Activated CD4-positive, alpha-beta T cell treated with anti-CD3 and anti-CD28 coated beads for 24 hours (primary cell): ENCODE measurements at places on chromosomes 1 and 21.
A peak's percentile ranks its signal among the peaks of the same experiment; 100 is the strongest.

DNA sequence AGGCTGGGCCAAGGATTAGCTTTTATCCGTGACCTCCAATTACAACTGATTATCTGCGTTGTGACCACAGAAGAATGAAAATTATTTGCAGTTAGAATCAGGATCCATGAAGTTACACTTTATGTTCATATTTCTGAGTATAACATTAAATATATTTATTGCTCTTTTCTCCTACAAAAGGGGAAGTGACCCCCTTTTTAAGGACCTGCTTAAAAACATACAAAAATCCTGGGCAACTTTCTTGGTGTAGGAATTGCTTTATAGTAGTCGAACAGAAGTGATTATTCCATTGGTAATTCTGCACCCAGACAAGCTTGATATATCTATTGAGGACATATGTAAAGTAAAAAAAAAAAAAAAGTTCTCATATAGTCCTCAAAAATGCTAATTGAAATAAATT is 208.7 kb downstream of the MRPL39 start:
- DNase-seq: no peak

DNA sequence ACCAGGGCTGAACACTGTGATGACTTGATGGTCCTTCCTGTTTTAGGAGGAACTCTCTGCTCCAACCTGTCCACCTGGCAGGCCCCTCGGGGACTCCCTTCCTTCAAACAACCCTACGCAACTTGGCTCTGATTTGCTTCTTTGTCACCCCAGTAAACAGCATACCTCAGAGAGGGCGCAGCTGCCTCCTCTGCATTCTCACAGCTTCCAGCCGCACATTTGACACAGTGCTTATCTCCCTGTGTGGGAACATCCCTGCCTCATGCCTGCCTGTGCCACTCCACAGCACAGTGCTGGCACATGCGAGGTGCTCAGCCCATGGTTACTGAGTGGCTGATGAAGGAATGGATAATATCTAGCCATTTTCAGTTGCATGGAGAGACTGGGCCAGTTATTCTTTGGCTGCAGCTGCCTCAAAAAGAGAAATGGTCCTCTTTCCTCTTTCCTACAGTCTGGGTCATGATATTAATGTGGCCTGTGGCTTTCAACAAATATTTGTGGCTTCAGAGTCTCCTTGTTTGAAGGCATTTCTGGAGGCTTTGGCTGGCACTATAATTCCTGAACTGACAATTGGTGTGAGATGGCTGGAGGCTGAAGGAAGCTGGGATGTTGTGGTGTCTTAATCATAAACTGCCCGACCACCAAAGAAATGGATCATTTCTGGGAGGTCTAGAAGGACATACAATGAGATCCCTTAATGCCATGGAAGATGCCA is 77.9 kb downstream of the TENT5C start:
- no peak for DNase-seq

DNA sequence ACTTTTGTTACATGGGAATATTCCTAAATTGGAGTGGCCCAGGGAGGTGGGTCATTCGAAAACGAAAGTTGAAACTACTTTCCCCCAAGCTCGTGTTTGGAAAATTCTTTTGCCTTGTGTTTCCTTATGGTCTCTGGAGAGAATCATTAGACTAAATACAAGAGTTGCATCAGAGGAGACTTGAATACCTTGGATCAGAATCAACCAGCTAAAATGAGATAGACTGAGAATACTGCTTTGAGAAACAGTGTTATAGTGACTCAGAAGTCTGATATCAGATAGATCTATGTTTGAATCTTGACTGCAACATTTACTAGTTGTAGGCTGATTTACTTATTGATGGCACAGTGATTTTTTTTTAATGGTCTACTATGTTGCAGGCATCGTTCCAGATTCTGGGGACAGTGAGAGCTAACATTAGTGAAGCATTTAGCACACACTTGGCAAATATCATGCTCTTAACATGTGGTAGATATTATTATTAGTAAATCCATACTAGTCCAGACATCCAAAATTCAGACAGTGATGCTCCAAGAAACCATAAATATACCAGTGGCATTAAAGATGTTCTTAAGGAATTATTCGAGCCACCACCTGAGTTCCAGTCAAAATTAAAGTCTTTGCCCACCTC is 12.9 kb upstream of the ACTN2 start:
- no peak for DNase-seq

GRCh38 chr21:27171707-27172106 is 204.8 kb upstream of the ADAMTS5 start:
- no peak for DNase-seq

DNA sequence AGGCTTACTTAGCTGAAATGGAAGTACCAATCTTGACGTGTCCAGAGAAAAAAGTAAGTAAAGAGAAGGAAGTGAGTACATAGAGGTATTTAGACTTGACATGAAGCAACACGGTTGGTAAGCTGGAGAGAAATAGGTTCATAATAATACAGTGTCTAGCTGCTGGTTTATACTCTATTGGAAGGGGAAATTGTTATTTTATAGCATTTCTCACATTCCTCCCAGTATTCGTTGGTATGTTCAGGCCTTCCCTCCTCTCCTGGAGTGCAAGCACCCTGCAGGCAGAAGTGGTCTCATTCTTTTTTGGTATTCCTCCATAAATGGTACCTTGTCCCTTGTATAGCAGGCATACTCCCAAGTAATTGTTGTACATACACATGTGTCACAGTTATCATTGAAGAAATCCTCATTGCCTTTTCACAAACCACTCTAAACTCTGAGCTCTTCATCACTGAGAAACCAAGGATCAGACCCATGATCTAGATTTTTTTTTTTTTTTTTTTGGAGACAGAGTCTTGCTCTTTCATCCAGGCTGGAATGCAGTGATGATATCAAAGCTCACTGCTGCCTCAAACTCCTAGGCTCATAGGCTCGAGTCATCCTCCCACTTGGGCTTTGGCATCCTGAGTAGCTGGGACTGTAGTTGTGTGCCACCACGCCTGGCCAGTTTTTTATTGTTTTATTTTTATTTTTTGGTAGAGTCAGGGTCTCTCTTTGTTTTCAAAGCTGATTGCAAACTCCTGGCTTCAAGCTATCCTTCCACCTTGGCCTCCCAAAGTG is 9.8 kb upstream of the IPO9 start:
- no peak for DNase-seq

DNA sequence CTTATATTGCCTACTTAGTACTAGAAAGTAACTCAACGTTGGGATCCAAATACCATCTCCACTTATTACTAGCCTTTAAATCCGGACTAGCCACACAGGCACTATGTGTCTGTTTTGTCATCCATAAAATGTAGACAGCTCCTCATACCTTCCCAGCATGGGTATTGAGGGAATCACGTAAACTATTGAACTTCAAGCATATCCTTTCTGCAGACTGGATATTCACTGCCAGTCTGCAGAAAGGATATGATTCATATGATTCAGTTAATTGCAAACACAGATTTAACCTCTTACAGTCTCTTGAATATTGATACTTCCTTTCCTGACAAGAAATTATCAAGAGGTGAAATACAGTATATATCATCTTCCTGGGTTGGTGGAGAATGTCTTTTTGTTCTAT is 186.0 kb downstream of the LEPR start:
- no peak for DNase-seq

DNA sequence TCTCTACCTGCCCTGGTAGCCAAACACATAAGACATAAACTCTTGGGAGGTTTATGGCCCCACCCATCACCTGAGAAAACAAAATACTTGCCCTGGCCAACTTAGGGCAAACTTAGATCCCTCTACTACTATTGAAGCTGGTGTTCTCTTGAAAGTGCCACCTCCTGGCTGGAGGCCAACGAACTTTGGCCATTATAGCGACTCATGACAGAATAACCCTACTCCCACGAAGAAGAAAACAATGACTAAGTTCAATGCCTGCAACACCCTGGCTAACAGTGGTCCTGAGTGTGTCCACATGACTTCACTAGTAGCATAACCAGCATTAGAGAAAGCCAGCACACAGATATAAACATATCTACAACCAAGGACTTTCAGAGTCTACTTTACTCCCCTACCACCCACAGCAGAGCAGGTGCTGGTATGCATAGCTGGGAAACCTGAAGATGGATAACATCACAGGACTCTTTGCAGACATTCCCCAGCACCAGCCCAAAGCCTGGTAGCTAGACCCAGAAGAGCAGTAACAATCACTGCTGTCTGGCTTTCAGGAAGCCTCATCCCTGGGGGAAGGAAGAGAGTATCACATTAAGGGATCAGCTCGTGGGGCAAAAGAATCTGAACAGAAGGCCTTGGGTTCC is 81.0 kb downstream of the SLC30A10 start:
- DNase-seq: no peak

DNA sequence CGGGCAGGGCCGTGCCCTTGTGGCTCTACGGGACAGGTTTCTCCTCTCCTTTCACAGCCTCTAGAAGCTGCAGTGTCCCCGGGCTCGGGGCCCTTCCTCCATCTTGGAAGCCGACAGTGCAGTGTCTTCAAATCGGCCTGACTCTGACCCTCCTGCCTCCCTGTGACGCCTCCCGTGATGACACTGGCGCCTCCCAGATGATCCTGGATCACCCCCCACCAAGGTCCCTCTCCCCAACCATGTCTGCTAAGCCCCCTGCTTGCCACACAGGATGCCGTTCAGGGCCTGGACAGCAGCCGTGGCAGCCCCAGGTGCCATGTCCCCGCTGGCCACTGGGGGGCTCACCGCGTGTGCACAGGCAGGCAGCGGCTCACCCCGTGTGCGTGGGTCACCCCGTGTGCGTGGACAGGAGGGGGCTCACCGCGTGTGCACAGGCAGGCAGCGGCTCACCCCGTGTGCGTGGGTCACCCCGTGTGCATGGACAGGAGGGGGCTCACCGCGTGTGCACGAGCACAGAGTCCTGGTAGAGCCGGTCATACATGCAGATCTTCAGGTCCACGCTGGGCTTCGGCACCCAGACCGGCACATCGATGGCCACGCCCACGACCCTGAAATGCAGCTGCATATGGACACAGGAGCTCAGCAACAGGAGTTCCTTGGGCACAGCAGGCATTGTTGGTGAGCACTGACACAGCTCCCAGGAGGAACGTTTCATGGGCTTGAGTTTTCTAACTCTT is 24.9 kb upstream of the TMEM52 start:
- peak; percentile 41 for DNase-seq

- DNase-seq: no peak
These were observed 17.7 kb downstream of the NMNAT1 start for GRCh38 chr1:9960706-9961562.

DNA sequence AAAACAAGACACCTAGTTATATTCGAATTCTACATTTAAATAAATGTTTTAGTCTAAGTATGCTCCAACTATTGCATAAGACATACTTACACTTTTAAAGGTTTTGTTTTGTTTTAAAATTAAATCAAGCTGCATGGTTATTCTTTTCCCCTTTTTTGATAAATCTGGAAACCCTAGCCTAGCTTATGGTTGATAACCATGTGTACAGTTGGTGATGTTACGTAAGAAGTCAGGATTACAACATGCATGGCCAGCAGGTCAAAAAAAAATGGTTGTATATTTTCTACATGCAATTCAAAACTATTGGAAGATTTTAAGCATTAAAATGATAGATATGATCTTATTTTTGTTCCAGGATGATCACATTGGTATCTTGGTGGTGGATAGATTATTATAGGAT is 1600.6 kb downstream of the PLA2G4A start:
- no peak for DNase-seq

- no peak for DNase-seq
These were observed at the start of gene SYNC for GRCh38 chr1:32702599-32703478. Gene SYNC, minus strand, starts transcription at chr1:32702770. Its CDS starts 110 bp downstream, at chr1:32702660.

DNA sequence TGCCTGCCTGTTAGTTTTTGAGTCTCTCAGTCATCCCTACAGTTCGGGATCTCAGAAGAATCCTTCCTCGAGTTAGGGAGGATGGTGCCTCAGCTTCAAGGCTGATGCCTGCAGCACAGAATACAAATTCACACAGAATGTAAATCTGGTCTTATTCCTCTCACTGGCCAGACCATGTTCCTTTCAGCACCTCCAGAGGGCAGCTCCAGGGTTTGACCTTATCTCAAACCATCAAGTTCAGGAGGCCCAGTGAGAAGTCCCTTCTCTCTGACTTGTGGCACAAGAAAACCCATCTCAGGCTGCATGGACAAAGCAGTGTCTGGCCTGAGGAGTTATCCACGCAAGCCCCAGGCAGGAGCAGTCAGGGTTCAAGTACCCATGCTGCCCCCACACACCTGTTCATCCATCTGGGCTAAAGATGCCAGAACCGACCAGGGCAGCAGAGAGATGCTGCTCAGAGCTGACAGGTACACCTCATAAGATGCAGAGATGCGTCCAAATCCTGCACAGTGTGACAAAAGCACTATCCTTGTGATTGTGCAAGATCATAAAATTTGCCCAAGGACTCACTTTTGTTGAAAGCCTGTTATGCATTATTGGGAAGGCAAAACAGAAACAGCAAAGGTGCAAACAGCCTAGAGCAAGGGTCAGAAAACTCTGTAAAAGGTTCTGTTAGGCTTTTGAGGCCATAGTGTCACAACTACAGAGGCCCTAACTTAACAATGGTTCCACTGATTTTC is 49.8 kb downstream of the BCAR3 start:
- DNase-seq: no peak

- no peak for DNase-seq
These were observed 9.5 kb downstream of the GNAT2 start for GRCh38 chr1:109609881-109610280.

- DNase-seq: no peak
These were observed 4.4 kb upstream of the MPZL1 start for GRCh38 chr1:167717351-167717750.

DNA sequence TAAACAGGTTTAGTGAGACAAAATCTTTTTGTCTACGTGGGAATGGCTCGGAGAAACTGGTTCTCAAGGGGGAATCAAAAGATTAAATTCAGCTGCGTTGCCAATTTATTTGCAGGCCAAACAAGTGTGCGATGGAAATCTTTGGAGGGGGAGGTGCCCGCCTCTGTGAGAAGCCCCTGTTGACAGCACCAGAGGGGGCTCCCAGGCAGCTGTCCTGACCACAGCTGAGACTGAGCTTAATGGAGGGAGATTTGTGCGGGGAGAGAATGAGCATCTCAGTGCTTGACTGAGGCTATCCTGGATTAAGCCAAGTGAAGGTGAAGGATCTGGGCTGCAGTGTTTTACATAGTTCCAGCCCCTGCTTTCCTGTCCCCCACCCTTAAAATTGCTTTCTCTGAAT is 169.7 kb downstream of the ATG4C start:
- no peak for DNase-seq

- DNase-seq: no peak
These were observed 184.4 kb downstream of the SIPA1L2 start for GRCh38 chr1:232445361-232446106.

DNA sequence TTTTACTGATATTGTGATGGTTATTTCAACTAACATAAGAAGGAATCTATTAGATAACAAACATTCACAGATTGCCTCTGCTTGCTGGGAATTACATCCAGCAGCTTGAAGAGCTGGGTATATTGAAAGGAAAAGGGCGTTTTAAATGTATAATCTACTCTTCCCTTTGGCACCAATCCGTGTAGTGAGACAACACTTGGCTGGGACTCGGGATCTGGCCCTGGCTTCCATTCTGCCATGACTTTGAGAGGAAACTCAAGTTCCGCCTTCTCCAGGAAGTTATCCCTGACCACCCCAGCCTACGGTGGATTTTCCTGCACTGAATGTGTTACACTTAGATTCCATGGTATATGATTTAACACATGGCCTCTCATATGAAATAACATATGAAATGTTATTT is 86.9 kb upstream of the UBE2U start:
- DNase-seq: no peak

GRCh38 chr1:102219463-102219862 is 222.7 kb upstream of the OLFM3 start:
- DNase-seq: no peak
